Activated CD8-positive, alpha-beta T cell treated with anti-CD3 and anti-CD28 coated beads for 36 hours (primary cell): ENCODE measurements at places on chromosomes 6 and 20.

- DNase-seq = no peak
Observed at GRCh38 chr20:41655962-41656618, 37.9 kb upstream of the CHD6 start.

- no peak for DNase-seq
Observed at GRCh38 chr6:7974565-7974937, 64.0 kb upstream of the TXNDC5 start.

DNA sequence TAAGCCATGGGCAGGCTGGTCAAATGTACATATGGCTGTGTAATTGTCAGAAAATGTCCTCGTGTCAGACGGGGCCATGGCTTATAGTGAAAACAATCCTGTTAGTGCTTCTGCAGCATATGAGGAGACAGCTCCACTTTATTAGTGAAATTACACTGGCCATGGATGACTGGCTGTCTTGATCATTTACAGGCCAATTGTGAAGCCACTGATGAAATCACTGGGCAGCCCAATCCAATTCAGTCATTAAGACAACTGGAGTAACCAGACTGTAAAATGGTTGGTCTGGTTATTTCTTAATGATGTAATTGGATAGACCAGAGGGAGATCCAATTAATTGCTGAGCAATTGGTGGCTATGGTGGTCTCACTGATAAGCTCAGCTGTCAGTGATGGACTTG is 749.5 kb downstream of the KIF16B start:
- no peak for DNase-seq

GRCh38 chr6:127634178-127634577 is 57.2 kb downstream of the C6orf58 start:
- DNase-seq = no peak

GRCh38 chr20:47350181-47350550 is 6.3 kb downstream of the ZMYND8 start:
- DNase-seq = no peak

- no peak for DNase-seq
Observed at GRCh38 chr20:11230999-11231398, 557.2 kb upstream of the JAG1 start.

GRCh38 chr6:22807261-22807660 is 237.9 kb downstream of the HDGFL1 start:
- DNase-seq = no peak

DNA sequence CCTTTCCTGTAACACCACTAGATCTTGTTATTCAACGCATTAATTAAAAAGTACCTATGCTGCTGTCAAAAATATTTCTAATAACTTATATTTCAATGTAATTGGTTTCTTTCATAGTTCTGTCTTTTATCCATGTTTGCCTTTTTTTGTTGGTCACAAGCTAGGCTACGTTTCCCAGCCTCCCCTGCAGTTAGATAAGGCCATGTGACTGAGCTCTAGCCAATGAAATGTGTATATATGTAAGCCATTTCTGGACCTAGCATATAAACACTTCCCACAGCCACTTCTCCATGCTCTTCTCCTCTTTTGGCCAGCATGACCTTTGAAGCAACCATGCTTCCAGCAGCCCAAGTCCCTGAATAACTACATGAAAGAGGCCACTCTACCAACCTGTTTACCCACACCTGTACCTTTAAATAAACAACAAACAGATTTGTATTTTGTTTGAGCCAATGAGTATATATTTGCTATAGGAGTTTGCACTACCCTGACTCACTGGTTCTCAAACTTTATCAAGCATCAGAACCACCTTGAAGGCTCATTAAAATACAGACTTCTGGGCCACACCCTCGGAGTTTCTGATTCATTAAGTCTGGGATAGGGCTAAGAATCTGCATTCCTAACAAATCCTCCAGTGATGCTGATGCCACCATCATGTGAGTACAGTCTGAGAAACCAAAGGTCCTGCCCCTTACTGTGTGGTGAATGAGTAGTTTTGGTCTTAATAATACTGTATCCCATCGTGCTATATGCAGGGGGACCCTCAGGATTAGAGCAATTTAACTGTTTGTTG is 45.6 kb upstream of the BEND6 start:
- no peak for DNase-seq

GRCh38 chr20:61969806-61970205 is 95.9 kb downstream of the TAF4 start:
- no peak for DNase-seq

DNA sequence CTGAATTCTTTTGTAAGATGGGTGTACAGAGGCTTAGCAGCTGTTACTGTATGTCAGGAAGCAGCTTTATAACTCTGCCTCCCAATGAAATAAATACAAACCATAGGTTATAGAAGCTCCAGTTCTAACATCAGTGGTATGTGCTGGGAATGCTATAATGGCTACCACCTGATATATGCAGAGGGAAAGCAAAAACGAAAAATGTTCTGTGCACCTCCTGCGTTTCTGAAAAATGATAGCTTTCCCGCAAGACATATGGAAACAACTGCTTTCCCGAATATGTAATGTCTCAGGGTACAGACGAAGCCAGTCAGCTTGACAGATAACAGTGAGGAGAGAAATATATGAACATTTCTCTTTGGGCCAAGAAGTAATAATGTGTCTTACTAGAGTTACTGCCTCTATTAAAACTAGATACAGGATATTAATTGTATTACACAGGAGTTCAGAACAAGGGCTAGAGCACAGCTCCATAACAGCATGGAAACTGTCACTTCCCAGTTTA is 517.0 kb upstream of the NRSN1 start:
- no peak for DNase-seq

GRCh38 chr6:154535147-154535546 is 24.7 kb upstream of the CNKSR3 start:
- DNase-seq = no peak

DNA sequence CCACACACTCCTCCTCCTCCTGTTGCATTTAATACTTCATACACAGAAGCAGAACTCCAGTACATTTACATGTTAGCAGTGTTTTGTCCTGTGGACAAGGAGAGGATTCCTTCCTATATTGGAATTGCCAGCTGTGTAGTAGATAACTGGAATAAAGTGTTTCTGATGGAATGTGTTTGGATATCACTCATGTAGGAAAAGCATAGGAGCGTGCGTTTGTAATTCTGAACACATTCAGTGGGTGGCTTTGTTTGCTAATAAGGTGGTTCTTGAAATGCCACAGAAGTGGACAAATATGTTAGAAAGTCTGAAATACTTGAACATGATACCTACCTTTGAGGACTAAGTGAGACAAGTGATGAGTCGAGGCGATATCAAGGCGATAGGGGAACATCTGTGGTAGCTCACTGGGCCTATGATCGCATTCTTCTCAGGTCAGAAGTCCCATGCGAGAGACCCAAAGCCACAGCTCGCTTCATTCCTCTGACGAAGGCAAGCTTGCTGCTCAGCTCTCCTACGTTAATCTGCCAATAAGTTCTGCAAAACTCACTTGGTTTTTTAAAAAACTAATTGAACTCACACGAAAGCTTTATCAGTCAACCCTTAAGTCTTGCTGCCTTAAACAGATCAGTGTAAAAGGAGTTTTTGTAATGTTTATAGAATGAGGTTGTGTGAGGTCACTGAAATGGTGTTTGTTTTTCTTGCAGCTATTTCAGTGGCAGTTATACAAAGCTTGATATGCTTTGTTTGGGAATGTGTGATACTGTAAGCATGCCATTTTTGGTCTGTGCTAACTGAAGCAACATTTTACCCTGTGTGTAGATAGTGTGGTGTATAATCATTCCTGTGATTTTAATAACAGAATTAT is 159.9 kb downstream of the SOX4 start:
- DNase-seq = no peak

GRCh38 chr6:44869321-44869897 is 458.7 kb upstream of the RUNX2 start:
- DNase-seq = peak; percentile 38

DNA sequence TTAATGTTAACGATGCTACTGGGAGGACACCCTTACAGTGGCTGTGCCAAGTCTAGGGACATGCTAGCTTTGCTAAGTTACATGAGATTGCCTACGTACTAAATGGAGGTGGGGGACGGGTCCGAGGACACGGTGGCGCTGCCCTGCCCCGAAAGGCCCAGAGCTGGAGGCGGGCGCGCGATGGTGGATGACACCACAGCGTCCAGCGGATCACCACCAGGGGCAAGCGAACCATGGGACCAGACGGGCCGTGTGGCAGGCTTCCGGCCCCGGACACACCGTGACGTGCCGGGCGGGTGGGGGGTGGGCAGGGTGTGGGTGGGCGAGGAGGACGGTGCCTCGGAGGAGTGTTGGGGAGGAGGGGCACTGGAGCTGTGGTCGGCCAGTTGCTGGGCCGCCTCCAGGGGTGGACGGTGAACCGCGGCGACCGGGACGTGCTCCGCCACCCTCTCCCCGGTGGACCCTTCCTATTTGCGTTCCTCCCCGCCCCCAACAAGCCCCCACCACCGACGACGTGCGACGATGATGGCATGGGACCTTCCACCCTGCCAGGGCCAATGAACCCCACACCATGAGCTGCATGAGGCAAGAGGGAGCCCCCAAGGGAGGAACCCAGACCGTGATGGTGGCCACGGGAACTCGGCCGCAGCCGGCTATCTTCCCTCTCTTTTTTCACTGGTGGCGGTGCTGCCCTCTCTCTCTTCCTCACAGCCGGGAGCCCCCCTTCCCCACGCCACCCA is 773.3 kb upstream of the DEFB115 start:
- no peak for DNase-seq

- DNase-seq = no peak
Observed at GRCh38 chr6:144190080-144190479, 39.8 kb downstream of the STX11 start.

GRCh38 chr20:52209154-52209571 is 17.6 kb upstream of the ZFP64 start:
- no peak for DNase-seq

- DNase-seq = no peak
Observed at GRCh38 chr6:7687145-7688111, 38.5 kb upstream of the BMP6 start.

- DNase-seq = no peak
Observed at GRCh38 chr6:4039348-4039747, 39.6 kb downstream of the FAM217A start.

DNA sequence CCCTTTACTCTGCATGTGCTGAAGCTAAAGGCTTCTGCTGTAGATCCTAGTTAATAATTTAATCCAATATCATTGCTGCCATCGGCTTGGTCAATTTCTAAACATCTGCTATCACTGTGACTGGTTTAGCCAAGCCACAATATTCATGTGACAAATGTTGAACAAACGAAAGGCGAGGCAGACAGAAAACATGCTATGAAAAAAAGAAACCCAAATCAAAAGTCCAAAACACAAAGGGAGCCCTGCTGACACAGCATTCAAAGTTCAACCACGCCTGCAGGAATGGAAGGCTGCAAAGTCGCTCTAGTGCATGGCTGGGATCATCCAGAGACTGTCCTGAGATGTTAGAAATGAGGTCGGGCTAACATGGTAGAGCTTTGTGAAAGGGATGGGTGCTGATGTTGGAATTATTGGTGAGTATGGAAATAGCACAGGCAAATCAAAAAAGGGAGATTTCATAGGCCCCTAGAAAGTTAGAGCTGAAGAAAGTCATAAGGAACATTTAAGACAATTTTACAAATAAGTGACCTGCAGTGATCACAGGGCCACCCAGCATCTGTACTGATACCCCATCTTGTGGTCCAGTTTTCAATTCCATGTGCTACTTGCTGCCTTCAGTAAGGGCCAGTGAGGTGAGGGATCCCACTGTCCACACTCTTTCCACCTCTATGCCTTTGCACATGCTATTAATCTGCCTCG is 8.8 kb upstream of the NHSL1 start:
- no peak for DNase-seq

DNA sequence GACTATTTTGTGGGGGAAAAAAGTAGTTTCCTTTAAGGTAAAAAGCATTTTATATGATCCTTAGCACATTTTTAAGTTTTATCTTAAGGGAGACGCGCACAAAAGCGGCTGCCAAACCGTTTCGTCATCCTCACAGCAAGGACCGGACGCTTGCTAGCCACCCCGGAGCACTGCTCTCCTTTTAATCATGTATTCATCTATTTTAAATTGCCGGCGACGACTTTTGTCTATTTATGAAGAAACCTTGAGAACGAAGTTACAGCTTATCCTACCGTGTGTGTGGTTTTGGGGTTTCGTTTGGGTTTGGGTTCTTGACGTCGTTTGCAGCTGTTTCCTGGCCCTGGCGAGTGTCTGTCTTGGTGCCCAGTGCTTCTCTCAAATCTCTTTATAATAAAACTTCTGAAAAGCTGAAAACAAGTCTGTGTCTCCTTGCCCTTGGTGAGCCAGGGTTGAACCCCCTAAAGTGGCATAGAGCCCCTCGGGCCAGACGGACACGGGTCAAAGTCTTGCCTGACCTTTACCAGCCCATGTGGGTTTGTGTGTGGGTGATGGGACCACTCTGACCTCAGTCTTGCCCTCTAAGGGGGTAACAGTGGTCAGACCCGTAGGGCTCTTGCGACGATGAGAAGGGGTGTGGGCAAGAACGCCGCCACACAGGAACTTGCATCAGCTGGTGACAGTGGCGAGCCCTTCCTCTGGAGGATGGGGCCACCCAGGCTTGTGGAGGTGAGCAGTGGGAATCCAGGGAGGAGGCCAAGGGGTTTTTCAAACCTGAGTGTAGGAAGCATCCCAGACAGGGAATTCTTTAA is 117.6 kb downstream of the JPH2 start:
- peak; percentile 90 for DNase-seq

DNA sequence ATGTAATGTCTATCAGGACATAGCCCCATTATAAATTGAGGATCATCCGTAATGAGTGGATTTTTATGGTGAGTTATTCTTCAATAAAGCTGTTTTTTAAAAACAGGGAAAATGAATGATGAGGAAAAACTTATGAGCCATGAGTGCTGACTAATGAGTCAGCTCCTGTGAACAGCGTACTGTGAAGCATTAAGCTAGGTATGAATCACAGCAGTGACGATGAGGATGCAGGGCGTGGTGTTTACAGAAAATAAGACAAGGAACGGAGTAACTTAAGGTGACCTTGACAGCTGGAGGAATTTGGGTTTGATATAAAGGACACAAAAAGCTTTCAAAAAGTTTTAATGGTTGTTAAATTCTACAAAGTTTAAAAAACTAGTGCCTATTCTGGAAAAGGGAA is 96.3 kb downstream of the FOXF2 start:
- DNase-seq = no peak

DNA sequence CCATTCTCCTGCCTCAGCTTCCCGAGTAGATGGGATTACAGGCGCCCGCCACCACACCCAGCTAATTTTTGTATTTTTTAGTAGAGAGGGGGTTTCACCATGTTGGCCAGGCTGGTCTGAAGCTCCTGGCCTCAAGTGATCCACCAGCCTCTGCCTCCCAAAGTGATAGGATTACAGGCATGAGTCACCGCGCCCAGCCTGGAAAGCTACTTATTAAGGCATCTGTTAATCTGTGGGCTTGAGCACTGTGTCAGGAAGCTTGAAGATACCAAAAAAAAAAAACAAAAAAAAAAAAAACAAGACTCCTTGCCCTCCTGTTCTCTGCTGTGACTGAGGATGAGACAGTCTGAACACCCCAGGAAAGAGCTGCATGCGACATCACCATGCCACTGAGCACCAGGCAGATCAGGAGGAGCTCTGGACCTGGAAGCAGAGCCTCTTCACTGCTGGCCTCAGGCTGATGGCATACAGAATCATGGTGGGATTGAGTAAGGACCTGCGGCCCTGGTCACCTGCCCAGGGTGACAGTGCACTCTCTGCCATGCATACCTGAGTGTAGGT is 166.5 kb upstream of the SNX9 start:
- no peak for DNase-seq
